NCI-H187 (cell line): ENCODE measurements at places on chromosomes 12 and 14.

- DNase-seq = no peak
Observed at GRCh38 chr14:78071016-78071549, 99.1 kb upstream of the NRXN3 start.

- peak; percentile 22 for DNase-seq
Observed at GRCh38 chr14:104130974-104131651, 7.3 kb upstream of the KIF26A start.

DNA sequence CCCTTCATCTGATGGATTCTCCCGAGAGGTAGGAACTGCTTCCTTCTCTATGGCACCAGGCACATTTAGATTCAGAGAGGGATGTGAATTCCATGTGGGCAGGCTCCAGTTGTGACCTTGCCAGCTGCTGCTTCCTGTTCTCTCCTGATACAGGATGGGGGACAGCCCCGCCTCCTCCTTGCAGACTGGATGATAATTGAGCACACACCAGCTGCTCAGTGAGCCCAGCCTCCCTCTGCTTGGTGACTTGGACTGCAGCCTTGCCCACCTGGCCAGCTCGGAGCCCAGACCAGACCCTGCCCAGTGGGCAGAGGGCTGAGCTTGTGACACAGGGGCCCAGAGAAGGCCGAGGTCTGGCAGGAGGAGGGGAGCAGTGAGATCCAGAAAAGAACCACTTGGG is 90.2 kb downstream of the CALM1 start:
- DNase-seq = no peak

GRCh38 chr14:91060351-91061055 is at the start of gene RPS6KA5:
Gene RPS6KA5 (minus strand): TSS chr14:91060641. CDS start chr14:91060434, 207 bp downstream.
- DNase-seq = peak; percentile 99

DNA sequence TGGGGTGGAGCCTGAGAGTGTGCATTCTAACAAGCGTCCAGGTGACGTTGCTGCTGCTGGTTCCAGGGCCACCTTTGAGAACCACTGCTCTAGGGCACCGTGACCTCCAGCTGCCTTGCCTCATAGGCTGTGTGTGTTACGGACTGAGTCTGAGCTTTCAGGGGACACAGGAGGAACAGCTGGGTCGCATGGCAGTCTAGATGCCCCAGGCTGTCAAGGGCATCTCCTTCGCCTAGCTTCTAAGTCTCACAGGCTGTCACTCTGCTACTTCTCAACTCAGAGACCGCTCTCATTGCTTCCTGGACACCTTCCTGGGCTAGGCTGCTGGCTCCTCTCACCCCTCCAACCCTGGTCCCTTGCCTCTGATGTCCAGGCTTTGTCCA is 965 bp downstream of the KRT73 start:
- no peak for DNase-seq

GRCh38 chr12:102343361-102344121 is 136.8 kb downstream of the IGF1 start:
- DNase-seq = no peak
